Spleen (tissue), 13 donors: ENCODE measurements at places on chromosomes 5 and 9. TPM values are rescaled to one million over a fixed set of nuclear protein-coding genes. Genes with fewer than 3 reads are reported as not detected.
A peak's percentile ranks its signal among the peaks of the same experiment; 100 is the strongest.

DNA sequence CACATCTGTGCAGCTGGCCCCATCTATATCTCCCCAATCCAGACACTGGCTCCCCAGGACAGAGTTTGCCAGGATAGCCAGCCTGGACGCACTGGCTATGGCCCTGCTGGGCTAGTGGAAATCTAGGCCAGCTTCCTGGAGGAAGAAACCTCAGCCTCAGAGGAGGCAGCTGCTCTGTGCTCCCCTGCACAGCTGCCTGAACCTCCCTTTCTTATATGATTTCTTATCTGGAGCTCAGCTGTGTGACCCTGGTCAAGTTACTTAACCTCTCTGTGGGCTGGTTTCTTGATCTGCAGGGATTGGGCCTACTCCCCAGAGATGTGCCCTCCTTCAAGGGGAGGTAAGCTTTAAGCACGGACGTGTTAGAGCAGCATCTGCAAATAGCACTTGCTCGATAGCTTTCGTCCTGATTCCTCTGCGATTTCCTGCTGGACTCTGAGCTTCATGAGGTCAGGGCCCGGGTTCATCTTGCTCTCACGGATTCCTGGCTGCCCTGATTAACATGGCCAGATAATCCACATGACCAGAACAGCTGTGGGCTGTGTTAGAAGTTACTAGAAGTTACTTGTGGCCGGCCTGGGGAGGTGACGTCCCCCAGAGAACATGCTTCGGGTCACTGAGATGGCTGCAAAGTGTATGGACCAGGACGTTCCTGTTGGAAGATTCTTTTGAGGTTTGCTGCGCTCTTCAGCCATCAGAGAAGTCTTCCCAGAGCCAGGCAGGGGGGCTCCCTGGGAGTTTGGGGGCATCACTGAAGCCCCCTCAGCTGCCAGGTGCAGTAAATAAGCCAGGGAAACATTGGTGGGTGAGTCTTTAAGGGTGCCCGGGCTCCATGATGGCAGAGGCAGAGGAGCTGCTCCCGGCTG lies 14.5 kb downstream of the C9orf50 start:
- H3K36me3 ChIP-seq, result no peaks in the 10 kb centered on the region
- H3K4me1 ChIP-seq, result peaks cover 79% of the 10 kb centered on the region
- H3K27me3 ChIP-seq, result no peaks in the 10 kb centered on the region
- H3K4me3 ChIP-seq, result no peak overlapping the region

GRCh38 chr9:4678679-4679267 lies 596 bp upstream of the CDC37L1 start:
- DNase-seq, result no peak
- H3K27ac ChIP-seq, result peak overlapping the region; percentile 95
- no peaks in the 10 kb centered on the region for H3K27me3 ChIP-seq
- no peaks in the 10 kb centered on the region for H3K36me3 ChIP-seq

- DNase-seq, result no peak
- H3K36me3 ChIP-seq, result no peaks in the 10 kb centered on the region
- no peaks in the 10 kb centered on the region for H3K4me1 ChIP-seq
- H3K27me3 ChIP-seq, result no peaks in the 10 kb centered on the region
Observed at GRCh38 chr9:131747352-131747751, 7.5 kb upstream of the RAPGEF1 start.

Gene PARP8
- polyA plus RNA-seq, result 17.6 TPM
